ENCODE measurements at places on chromosomes 11 and 22. TPM values are rescaled to one million over a fixed set of nuclear protein-coding genes. Genes with fewer than 3 reads are reported as not detected.

The RIMBP3B gene
- 0.05 TPM for total RNA-seq

The SSTR3 gene
- total RNA-seq, result not detected

The EML3 gene
- 16.2 TPM for total RNA-seq

GRCh38 chr11:18650859-18651557 lies 16.9 kb upstream of the SPTY2D1 start:
- no peak for DNase-seq

DNA sequence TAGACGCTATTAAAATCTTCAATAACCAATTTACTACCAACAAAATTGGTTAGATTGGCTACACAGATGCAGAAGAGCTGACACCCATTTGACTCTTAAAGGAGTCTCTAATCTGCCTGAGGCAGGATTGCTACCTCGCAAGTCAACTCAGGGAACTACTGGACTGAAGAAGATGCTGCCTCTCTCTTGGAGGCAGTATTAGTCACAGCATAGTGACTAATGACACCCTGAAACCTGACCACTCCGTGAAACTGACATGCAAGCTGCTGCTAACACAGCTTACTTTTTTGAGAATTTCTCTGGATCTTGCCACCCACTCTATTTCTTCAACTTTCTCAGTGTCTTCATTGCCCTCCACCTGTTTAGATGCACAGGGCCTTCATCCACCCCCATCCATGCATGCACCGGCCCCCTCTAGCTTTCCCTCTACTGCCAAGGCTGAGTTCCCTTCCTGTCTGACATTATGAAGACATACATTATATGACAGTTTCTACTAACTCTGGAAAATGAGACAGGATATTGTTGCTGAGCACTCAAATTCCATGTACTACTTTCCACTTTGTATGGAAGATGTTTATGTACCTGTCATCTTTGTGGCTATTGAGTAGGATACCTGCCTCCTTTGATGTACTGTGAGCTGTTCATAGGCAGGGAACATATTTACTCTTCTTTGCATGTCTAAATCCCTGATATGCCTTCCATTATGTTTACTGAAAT lies 183.2 kb downstream of the MSANTD4 start:
- no peak for DNase-seq
